ENCODE measurements at places on chromosomes 7 and 10.

GRCh38 chr7:114659409-114660125, 245.0 kb downstream of the FOXP2 start:
- DNase-seq: no peak

DNA sequence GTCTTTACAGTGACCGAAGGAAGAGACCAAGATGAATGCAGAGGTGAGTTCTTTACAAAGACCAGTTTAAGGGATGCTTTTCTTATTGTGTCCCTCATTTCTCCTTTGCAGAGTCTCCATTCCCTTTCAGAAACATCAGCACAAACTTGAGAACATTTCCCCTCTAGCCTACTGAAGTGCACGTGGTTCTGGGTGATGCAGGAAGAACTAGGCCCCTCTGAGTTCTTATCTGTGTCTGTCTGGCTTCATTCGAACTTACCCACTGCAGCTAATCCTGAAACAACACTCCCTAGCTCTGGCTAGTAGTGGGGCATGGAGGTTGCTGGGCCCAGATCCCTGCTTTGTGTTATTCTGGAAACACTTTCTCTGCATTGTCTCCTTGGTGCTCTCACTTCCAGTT, 12.6 kb downstream of the BLVRA start:
- DNase-seq: no peak

- no peak for DNase-seq
These were observed 81.6 kb downstream of the UNCX start for GRCh38 chr7:1314021-1314907.

GRCh38 chr7:85095806-85096205, 91.0 kb downstream of the SEMA3D start:
- DNase-seq: no peak
